ENCODE measurements at places on chromosomes 3 and 15.
A peak's percentile ranks its signal among the peaks of the same experiment; 100 is the strongest.

GRCh38 chr3:105042586-105042985 lies 324.1 kb upstream of the ALCAM start:
- DNase-seq = no peak

DNA sequence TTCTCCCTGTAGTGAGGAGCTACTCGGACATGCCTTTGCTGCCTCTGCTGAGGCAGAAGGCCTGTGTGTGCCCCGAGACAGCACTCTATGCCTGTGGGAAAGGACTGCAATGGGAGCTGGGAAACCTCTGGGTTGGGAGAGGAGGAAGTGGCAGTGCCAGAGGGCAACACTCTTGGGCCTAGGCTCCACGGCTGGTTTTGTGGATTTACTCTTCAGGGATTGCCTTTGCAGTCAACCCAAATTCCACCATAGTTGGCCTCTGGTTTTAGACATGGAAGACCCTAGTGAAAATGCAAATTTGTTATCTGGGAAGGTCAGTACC lies 46.8 kb downstream of the ITGA11 start:
- DNase-seq = no peak

GRCh38 chr15:92848852-92849598 lies 51.1 kb upstream of the CHD2 start:
- peak; percentile 33 for DNase-seq

GRCh38 chr3:147383617-147384016 lies 22.7 kb downstream of the ZIC4 start:
- no peak for DNase-seq

GRCh38 chr3:192057261-192057660 lies 596.3 kb downstream of the PYDC2 start:
- DNase-seq = no peak

- no peak for DNase-seq
Measured at GRCh38 chr3:42756681-42757213, 16.3 kb downstream of the CCDC13 start.

DNA sequence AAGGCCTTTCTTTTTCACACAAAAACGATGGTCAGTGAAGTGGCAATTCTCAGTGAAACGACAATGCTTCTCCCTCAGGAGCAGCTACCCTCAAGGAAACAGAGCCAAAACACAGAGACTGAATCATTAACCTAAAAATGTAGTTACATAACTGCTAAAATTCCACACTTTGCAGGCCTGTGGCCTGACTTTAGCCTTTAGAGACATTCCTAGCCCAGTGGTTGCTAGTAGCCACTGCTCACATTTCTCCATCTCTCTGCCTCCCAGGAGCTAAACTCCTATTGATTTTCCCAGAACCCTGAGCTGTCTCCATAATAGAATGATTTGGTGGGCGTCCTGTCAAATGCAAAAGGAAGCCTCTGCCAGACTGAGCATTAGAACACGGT lies 630.1 kb upstream of the KCNMB2 start:
- DNase-seq = peak; percentile 88

GRCh38 chr3:106745344-106746168 lies 631.7 kb upstream of the CCDC54 start:
- no peak for DNase-seq

DNA sequence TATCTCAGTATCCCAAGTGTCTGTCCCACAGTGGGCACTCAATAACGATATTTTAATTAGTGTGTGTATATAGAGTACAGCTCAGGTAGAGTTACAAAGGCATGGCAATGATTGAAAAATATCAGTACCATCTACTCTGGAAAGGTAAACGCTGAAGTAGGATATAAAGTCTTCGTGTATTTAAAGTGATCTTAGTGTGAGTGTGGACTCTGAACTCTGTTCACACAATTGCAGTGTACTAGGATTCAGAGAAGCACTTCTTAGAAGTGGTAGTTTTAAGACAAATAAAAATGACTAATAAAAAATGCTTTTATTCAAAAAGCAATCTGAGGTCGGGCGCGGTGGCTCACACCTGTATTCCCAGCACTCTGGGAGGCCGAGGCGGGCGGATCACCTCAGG lies 62.9 kb upstream of the RAP2B start:
- DNase-seq = no peak

DNA sequence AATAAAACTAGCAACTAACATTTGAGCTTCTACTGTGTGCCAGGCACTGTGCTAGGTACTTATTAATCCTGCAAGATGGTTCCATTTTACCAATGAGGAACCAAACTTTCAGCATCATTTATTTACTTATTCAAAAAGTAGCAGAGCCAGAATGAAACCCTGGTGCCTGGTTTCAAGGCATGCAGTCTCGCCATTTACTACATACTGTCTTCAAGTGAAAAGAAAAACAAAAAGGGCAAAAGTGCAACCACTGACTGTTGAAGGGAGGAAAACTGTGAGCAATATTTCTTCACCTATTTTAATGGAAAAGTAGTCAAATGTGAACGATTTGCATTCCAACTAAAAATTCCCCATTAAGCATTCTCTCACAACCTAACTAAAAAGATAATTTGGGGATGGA lies 8.7 kb downstream of the DCUN1D1 start:
- no peak for DNase-seq

DNA sequence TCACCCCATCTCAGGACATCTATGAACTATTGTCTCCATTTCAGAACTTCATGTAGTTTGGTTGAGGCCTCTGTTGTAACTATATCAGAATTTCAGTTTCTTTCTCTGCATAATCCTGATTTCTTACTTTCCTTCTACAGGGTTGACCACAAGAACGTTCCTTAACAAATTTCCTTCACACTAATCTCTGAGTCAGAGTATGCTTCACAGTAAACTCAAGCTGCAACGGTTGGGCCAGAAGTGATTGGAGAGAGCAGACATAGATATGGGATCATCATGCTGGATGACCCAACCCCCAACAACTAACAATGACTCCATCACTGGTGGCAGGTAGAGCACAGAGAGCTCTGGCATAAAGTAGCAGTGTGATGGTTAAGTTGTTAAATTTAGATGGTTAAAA lies 128.8 kb upstream of the OSTN start:
- peak; percentile 95 for DNase-seq

- DNase-seq = peak; percentile 55
Measured at GRCh38 chr15:42152196-42152920, 4.1 kb downstream of the PLA2G4F start.

- peak; percentile 34 for DNase-seq
Measured at GRCh38 chr3:104909721-104910120, 457.0 kb upstream of the ALCAM start.

- DNase-seq = peak; percentile 90
Measured at GRCh38 chr3:20648294-20648693, 462.3 kb upstream of the SGO1 start.

- no peak for DNase-seq
Measured at GRCh38 chr3:16104156-16104555, 70.3 kb upstream of the GALNT15 start.

DNA sequence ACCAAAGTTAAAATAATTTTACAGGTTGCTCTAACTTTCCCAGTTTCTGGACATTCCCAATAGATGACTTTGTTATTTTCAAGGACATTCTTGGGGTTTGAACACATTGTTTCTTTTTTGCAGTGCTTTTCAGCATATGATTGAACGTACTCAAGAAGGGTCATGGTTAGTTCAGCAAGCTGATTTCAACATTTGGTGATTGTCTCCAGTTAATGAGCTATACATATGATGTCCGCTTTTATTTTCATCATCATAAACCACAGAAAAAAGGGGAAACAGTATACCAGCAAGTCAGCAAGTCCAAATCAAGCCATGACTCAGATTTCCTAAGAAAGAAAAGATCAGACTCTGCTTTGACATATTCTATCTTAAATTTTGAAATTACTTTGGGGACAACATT lies 69.4 kb downstream of the B3GALNT1 start:
- peak; percentile 2 for DNase-seq

- DNase-seq = peak; percentile 37
Measured at GRCh38 chr3:20573175-20573574, 387.2 kb upstream of the SGO1 start.

DNA sequence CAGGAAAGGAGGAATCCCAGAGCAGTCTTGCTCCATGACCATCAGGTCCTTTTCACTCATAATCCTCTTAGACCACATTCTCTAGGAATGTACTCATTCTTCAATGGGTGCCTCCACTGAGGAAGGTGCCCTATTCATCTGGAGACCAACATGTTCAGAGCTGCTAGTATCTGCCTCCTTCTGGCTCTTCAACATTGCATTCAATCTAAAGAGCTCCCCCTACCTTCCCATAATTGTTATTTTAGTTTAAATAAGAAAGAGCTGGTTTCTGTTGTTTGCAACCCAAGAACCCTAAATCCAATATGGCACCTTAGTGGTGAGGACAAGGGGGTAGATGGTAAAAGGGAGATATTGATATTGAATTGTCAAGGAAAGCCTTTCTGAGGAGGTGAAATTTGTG lies 67.6 kb downstream of the SCN11A start:
- DNase-seq = no peak

DNA sequence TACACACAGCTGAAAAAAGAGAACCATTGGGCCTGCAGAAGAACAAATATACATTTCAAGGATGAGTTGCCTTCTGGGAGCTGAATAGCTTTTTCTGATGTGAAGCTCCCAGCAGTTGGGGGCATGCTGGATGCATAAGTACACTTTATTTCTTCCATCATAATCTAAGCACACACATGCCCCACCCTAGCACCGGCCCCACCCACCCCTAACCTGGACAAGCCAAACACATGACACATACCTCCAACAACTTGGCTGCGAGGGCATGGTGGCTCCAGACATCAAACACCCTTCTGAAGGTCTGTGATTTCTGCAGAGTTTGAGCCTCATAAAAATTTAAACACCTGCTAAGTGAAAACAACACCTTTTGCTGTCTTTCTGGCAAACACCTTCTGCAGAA lies 307.2 kb upstream of the TRIM42 start:
- no peak for DNase-seq

DNA sequence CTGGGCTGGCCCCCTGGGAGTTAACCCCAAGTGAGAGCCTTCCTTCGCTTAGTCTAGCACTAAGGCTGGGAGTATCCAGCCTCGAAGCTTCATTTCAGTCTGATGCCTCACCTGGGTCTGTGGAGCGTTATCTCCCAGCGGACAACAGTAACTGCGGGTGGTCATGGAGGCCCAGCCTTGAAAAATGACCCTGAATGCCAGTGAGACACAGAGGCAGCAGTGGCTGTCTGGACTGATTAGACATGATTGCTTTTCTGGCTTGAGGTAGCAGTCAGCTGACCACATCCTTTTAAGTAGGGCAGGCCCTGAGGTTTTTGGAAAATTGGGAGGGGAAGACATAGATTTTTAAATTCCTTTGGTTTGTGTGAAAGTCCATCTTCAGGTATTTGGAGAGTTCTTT lies 28.2 kb upstream of the TRIM59 start:
- peak; percentile 43 for DNase-seq

DNA sequence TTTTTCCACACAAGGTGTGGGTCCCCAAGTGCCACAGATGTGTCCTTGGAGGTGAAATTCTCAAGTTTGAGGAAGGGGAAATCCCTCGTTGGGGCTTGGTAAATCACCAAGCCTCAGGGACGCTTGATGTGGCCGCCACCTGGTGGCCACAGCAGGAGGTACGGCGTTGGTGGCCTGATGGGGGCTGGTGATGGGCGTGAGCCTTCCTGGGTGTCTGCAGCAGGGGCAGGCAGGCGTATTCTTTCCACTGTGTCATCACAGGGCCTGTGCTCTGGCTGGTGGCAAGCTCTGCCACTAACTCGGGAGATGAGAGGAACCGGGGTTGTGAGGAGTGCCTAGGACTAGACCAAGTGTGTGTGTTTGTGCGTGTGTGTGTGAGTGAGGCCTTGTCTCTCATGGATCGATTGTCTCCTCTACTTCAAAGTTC lies 4.2 kb downstream of the ACOX2 start:
- DNase-seq = peak; percentile 85

DNA sequence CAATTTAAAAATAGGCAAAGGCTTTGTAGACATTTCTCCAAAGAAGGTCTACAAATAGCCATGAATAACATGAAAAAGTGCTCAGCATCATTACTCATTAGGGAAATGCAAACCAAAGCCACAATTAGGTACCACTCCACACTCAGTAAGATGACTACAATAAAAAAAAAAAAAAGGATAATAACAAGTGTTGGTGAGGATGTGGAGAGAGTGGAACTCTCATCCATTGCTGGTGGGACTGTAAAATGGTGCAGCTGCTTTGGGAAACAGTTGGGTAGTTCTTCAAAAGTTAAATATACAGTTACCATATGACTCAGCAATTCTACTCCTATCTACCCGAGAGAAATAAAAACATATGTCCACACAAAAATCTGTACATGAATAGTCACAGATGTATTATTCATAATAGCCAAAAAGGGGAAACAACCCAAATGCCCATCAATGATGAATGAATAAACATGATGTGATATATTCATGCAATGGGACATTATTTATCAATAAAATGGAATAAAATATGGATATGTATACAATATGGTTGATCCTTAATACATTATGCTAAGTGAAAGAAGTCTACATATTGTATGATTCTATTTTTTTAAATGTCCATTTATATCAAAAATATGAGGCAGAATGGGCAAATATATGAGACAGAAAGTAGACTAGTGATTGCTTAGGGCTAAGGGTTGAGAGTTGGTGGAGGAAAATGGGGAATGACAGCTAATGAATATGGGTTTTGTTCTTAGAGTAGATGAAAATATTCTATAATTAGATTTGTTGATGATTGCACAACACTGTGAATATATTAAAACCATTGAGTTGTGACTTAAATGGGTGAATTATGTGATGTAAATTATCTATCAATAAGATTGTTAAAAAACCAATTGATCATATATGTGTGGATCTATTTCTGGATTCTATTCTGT lies 66.1 kb upstream of the SMAD3 start:
- DNase-seq = no peak

DNA sequence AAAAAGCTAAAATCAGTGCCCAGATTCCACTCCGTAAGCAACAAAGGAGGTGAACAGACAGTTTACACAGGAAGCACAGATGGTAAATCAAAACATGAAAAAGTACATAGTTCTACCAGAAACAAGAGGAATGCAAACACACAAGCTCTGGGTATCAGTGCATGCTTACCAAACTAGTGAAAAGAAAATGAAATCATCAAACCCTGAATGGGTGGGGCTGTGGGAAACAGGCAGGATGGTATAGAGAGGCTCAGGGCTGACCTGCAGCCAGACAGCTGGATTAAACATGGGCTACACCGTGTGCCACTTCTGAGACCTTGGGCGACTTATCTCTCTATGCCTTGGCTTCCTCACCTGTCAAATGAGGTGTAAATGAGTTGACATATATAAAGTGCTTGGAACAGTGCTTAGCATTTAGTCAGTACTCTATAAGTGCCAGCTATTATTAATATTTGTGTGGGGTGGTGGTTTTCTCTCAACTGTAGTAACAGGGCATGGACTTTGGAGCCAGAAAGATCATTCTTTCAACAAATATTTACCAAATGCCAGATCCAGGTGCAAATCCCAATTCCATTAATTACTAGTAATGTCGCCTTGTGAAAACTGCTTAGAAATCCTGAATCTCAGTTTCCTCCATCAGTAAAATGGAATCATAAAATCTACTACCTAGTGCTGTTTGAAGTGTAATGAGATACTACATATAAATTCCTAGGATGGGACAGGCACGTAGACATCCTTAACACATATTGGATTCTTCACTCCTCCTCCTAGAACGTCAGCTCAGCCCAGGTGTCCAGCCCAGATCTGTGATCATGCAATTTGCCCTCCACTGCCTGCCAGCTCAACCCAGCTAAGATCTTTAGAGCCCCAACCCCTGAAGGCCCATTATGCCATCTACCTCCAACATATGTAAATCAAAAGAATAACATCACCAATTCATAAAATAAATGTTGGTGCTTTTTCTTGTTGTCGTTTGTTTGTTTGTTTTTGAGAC lies 55.5 kb upstream of the SMAD3 start:
- no peak for DNase-seq

Measured in GM23248 (cell line).